ENCODE measurements at places on chromosomes 6 and 20.

- DNase-seq, result no peak
Measured at GRCh38 chr20:38452880-38453624, 17.9 kb upstream of the SNHG17 start.

GRCh38 chr20:61758564-61759200, 307.0 kb downstream of the TAF4 start:
- no peak for DNase-seq

- DNase-seq, result no peak
Measured at GRCh38 chr20:38001981-38002380, 31.3 kb downstream of the TTI1 start.

- DNase-seq, result no peak
Measured at GRCh38 chr20:38941726-38942389, 15.6 kb downstream of the FAM83D start.

GRCh38 chr6:169337886-169338445, 84.3 kb upstream of the THBS2 start:
- no peak for DNase-seq

GRCh38 chr6:18585032-18585573, 198.0 kb downstream of the RNF144B start:
- DNase-seq, result no peak

GRCh38 chr20:58721951-58722778, 29.6 kb downstream of the NPEPL1 start:
- no peak for DNase-seq

GRCh38 chr6:148294059-148294458, 48.6 kb upstream of the SASH1 start:
- no peak for DNase-seq

DNA sequence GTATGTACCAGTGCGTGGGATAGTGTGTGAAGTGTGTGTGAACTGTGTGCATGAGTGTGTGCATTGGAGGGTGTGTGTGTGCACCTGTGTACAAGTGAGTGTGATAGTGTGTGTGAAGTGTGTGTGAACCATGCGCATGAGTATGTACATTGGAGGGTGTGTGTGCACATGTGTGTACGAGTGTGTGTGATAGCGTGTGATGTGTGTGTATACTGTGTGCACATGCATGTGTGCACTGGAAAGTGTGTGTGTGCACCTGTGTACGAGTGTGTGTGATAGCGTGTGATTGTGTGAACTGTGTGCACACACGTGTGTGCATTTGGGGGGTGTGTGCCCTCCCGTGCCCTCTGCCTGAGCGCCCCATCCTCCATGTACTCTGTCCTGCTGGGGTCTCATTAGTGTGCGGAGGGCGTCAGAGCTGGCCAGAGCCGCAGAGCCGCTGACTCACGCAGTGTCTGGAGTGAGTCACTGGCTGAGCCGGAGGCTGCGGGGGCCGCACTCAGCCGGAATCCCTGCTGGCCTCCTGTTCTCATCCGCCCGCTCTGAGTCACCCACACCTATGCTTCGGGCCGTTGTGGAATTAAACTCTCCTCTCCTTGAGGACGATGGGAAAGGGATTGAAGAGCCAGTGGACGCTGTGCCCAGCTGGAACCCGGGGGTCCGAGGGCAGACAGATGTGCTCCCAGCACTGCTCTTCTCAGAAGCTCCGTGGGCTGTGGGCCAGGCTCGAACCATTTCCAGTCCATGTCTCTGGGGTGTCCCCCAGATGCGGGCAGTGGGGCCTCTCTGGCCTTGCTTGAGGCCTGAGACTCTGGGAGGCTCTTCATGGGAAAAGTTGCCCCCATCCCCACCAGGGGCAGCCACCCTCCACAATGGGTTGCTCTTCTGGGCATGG, 27.3 kb upstream of the STX16 start:
- no peak for DNase-seq

DNA sequence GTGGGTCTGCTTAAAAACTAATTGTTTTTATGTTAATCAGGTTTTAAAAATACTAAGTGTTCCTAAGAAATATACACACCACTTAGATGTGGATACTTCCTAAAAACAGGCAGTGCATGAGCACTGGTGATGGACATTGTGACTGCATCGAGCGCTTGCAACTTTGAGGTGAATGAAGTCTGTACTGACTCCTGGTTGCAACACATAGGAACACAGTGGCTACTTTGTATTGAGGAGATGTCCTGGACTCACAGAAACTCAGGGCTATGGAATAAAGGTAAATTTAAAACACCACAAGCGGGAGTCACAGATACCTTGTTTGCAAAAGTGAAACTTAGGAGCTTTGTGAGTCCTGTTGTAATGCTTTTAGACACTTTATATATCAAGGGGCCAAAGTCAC, 55.6 kb upstream of the POLR1H start:
- no peak for DNase-seq

- DNase-seq, result no peak
Measured at GRCh38 chr20:12014736-12015135, 97.0 kb downstream of the BTBD3 start.

GRCh38 chr6:103791458-103791857, 1068.3 kb downstream of the HACE1 start:
- no peak for DNase-seq

GRCh38 chr20:44973053-44973452, 6.7 kb downstream of the STK4 start:
- DNase-seq, result no peak

DNA sequence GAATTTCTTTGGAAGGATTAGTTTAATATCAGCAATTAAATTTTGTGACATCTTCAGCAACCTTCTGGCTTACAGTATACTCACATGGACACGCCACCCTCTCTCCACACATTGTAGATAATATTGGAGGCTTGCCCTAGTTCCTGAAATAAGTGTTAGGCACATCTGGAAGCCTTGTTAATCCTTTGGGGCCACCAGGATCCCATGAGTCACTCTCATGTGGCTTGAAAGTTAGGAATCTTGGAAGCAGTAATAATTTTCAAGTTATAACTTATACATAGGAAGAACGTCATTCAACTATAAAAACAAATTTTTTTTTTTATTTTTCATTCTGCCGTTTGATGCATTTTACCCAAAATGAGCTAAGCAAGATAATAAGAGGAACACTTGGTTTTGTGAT, 20.5 kb downstream of the LAMA4 start:
- DNase-seq, result no peak

GRCh38 chr6:85706272-85706671, 63.6 kb upstream of the SYNCRIP start:
- no peak for DNase-seq

- no peak for DNase-seq
Measured at GRCh38 chr6:21900730-21901129, 307.2 kb downstream of the SOX4 start.

GRCh38 chr6:170080169-170080827, 210.6 kb downstream of the DLL1 start:
- DNase-seq, result no peak

GRCh38 chr6:37256692-37257319, 766 bp upstream of the TBC1D22B start:
- DNase-seq, result no peak

GRCh38 chr20:4932061-4932460, 69.2 kb downstream of the SLC23A2 start:
- DNase-seq, result no peak

- DNase-seq, result no peak
Measured at GRCh38 chr6:85421972-85422371, 27.9 kb upstream of the NT5E start.

DNA sequence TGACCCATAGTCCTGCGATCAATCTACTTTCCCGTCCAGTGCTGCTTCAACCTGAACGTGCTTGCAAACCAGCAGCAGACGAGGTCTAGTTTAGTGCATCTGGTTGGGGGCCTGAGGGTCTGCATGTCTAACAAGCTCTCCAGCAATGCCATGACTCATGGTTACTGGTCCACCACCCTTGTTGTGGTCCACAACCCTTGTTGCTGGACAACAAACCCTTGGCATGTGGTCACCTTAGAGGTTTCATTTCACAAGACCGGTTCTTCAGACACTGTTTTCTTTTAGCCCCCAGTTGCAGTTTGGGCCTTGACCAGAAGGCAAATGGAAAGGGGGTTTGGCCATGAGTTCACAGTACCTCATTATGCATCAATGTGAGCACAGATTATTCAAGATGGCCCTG, 424.8 kb downstream of the QKI start:
- DNase-seq, result no peak

DNA sequence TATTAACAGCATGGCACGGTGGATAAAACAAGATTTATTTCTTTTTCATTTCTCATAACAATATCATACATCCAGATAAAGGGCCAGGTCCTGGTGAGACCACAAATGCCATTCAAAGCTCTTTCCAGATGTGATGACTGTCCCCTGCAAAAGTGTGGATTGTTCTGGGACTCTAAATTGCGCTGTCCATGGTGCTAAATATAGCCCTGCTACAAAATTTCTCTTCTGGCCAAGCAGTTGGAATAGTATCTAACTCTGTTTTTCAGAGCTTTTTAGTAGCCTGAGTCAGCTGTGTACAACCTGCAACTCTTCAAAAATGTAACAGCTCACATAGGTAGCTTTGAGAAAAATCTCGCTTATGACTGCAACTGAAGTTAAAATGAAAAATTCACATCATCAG, 115.8 kb downstream of the MANEA start:
- DNase-seq, result no peak

- DNase-seq, result no peak
Measured at GRCh38 chr6:45533386-45533785, 155.7 kb upstream of the SUPT3H start.
